ENCODE measurements at places on chromosomes 2 and 18.

DNA sequence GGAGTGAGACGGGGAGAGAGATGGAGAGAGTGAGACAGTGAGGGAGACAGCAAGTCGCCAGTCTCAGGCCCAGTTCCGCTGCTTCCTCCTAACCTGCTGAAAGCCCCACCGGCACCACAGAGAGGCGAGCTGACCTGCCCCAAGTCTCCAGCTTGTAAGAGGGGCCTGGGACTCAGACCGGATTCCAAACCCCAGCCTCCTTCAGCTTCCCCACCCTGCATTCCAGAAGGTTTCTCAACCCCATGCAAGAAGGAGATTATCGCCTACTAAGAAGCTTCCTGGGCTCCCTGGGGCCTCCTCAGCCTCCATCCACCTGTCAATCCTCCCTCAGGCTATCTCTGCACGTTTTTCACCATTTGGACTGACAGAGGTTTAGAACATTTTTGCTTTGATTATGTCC, 173.1 kb upstream of the RAB6C start:
- DNase-seq = no peak

DNA sequence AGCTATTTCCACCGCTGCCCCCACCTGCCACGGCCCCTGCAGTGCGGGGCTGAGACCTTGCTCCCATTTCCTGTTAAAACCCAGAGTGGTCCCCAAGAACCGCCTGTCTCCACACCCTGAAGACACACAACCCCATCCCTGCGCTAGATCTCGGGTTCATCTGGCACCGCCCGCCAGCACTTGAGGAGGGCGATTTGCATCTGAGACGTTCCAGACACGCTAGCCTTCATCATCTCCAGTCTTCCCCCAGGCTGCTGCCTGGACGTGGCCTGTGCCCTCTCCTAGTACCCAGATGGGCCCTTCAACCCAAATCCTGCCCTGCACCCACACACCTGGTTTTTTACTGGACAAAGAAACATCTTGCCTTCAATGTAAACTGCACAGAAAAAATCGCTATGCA, 49.8 kb downstream of the SLC66A2 start:
- DNase-seq = no peak

GRCh38 chr2:241366678-241367077, 10.6 kb downstream of the FARP2 start:
- no peak for DNase-seq

GRCh38 chr18:66393463-66393862, 210.4 kb downstream of the CDH19 start:
- no peak for DNase-seq

GRCh38 chr2:157059036-157059435, 198.5 kb upstream of the GALNT5 start:
- no peak for DNase-seq

- no peak for DNase-seq
These were observed 53.1 kb downstream of the APOB start for GRCh38 chr2:20990442-20991430.

GRCh38 chr2:58620093-58620492, 379.0 kb upstream of the FANCL start:
- DNase-seq = no peak

GRCh38 chr2:14855751-14856150, 223.2 kb downstream of the LRATD1 start:
- no peak for DNase-seq

DNA sequence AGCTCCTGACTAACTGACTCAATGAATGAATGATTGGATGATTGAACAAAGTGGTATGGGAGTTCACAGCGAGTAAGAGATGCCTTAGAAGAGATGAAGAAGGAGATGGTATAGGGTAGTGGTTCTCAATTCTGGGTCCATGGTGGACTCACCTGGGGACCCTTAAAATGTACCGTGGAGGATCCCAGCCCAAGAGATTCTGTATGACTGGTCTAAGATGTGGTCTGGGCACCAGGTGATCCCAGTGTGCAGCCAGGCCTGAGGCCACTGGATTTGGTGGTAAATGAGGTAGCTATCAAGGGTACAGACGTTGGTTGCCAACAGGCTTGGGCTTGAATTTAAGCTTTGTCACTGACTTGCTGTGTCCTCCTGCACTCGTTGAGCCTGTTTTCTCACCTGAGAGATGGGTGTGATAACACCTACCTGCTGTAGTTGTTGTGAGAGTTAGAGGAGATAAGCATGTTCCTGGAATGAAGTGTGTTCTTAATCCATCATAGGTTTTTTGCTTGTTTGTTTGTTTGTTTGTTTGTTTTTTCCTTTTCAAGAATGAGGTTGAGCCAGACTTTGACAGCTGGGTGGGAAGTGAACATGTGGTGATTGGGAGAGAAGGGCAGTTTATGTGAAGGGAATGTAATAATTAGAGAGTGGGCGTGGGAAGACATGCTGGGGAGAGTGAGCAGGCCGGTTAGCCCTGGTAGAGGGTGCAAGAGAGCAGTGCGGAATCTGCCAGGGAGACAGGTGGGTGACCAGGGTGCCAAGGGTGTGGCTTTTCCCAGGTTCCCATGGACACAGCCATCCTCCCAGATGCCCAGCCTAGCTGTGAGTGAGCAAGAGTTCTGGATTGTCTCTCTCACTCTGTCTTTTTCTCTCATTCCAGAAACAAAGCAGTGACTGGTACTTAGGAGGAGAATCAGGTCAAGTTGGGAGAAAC, 31.4 kb upstream of the IL1B start:
- DNase-seq = no peak

DNA sequence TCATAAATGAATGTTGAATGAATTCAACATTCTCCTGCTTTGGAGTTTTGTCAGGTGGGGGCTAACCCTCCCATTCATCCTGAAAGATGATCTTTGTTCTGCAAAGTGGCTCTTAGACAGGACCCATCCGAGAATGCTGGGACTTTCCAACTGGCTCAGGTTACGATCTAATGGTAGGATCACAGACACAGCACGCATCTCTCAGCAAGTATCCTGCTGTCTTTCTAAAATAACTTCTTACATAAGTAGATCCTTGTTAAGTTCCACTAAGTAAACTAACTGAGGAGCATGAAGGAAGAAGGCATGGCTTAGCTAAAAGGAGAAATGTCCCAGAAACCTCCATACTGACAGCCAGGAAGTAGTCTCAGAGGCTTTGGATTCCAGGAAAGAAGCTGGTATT, 23.7 kb downstream of the CYP27A1 start:
- no peak for DNase-seq

DNA sequence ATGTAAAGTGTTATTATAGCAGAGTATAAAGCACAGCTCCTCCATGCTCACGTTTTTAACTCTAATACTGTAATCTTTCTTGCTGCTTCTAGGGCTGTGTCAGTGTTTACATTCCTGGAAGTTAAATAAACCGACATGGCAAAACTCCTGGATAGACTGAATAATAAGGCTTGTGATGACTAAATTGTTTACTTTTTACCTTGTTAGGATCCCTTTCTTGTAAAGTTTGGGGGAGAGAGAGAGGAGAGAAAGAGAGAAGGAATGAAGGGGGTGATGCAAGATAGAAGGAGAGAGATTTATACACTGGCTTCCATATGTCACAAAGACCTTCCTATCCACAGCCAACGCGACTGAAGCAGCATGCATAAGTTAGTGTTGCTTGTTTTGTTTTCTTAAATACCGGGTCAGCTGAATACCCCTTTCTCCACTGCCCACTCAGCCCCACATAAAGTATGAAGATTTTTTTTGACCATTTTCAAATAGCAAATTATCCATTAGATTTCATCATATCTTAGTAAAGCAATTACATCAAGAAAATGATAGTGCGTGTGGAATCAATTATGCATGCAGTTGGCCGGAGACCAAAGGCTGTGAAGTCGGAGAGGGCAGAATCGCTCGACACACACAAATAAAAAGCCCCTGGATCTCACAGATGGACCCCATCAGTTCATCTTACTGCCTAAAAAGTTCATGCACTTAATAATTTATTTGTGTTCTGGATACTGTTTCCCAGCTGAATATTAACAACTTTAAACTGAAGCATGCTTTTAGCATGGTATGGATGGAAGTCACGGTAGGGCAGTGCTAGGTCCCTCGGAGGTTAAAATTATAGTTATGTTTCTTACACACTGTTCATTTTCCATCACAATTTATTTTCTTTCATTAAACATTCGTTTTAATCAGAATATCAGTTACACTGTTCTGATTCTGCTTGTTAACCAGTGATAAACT, 20.1 kb downstream of the BCL11A start:
- DNase-seq = no peak

DNA sequence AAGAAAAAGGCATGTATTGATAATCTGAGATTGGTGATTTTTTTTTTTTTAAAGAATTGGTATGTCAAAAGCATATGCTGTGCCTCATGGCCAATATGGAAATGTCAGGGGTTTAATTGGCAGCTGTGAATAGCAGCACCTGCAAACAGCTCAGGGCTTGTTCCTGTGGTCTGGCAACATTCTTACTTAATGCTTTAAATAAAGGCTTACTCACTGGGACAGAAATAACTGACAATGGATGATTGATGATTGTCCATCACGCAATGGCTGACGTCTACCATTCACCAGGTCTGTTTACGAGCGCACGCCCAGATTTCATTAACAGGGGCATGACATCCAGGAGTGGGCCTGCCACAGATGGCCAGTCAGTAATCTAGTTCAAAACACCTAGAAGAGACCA, 66.7 kb downstream of the ETAA1 start:
- DNase-seq = no peak

All from activated CD8-positive, alpha-beta memory T cell treated with anti-CD3 and anti-CD28 coated beads, Interleukin-2, amount 50 U/mL, for 48 hours (primary cell).